ENCODE measurements at places on chromosomes 16 and 17.

DNA sequence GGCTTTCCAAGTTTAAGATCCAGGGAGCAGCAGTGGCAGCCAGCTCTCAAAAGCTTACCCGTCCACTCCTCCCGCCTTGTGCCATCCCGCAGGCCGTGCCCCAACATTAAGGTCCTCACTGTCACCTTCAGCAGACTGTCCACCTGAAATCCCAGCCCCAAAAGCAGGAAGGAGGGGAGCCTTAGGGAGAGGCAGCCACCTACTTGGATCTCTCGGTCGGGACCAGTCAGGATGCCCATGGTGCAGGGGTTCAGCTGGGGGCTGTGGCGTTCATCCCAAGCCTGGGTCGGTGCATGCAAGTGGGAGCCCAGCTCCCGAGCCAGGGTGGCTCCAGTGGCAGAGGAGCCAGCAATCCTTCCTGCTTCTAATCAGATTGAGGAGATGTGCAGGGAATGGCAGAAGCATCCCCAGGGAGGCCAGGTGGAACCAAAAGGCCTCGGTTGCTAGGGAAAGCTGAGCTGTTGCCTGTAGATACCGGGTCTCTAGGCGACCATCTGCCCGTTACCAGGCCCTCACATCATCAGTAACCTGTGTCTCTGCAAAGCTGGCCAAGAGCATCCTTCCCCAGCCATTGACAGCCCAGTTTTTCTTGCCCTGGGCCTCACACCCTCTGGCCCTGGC is 24.6 kb downstream of the CNGB1 start:
- peak; percentile 15 for DNase-seq

- DNase-seq = no peak
Observed at GRCh38 chr17:80746262-80746935, 201.8 kb downstream of the RPTOR start.

DNA sequence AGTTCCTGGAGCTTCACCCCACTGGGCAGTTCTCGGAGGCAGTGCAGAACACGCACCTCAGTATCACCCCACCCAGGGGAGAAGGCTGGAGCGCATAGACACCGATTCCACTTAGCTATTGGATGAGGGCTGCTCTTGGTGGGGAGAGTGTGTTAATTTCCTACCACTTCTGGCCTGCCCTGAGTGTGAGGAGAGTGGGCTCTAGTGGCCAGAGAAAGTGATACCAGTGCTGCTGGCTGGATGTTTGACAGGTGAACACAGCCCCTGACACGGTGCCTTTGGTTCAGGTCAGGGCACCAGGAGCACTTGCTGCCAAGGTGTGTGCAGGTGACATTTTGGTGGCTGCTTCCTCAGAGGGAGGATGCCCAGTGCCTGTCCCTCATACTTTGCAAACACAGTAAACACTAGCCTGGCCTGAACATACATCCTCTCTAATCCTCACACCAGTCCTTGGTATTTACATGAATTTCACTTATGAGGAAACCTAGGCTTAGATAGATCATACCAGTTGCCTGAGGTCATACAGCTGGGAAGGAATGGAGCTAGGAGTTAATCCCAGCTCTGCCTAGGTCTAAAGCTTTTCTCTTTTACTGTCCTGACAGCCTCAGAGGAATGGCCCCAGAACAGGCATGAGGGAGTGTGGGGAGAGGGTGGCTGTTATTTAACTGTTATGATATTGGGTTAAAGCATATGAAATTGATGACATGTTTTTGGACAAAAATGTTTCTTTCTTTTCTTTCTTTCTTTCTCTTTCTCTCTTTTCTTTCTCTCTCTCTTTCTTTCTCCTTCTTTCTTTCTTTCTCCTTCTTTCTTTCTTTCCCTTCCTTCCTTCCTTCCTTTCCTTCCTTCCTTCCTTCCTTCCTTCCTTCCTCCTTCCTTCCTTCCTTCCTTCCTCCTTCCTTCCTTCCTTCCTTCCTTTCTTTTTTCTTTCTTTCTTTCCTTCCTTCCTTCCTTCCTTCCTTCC is 21.0 kb upstream of the ITGAX start:
- no peak for DNase-seq

GRCh38 chr16:27291722-27292240 is 22.0 kb upstream of the IL4R start:
- DNase-seq = no peak
